NCI-H774 (cell line): ENCODE measurements at places on chromosomes 11 and 22.

GRCh38 chr11:13143486-13144297 lies 133.9 kb upstream of the BMAL1 start:
- no peak for DNase-seq

DNA sequence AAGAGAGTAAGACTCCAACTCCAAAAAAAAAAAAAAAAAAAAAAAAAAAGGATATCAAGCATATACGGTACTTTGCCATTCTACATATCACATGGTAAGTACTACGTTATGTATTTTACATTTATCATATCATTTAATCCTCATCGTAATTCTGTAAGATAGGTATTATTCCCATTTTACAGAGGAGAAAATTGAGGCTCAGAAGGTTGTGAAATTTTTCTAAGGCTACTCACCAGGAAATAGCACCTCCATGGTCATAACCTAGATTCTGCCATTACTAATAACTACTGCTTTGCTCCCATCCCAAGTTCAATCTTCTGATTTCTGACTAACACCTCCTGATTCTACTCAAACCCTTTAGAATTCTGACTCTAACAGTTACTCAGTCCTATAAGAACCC lies 138.0 kb downstream of the FCHSD2 start:
- no peak for DNase-seq

- no peak for DNase-seq
Measured at GRCh38 chr11:110812086-110812733, 100.0 kb upstream of the ARHGAP20 start.

- no peak for DNase-seq
Measured at GRCh38 chr22:47534804-47535410, 772.5 kb downstream of the TBC1D22A start.

- no peak for DNase-seq
Measured at GRCh38 chr11:47848700-47849155, 578 bp upstream of the NUP160 start.

GRCh38 chr22:28013611-28014010 lies 94.6 kb upstream of the PITPNB start:
- no peak for DNase-seq

- DNase-seq: no peak
Measured at GRCh38 chr11:1224111-1224490, 1.2 kb downstream of the MUC5B start.

DNA sequence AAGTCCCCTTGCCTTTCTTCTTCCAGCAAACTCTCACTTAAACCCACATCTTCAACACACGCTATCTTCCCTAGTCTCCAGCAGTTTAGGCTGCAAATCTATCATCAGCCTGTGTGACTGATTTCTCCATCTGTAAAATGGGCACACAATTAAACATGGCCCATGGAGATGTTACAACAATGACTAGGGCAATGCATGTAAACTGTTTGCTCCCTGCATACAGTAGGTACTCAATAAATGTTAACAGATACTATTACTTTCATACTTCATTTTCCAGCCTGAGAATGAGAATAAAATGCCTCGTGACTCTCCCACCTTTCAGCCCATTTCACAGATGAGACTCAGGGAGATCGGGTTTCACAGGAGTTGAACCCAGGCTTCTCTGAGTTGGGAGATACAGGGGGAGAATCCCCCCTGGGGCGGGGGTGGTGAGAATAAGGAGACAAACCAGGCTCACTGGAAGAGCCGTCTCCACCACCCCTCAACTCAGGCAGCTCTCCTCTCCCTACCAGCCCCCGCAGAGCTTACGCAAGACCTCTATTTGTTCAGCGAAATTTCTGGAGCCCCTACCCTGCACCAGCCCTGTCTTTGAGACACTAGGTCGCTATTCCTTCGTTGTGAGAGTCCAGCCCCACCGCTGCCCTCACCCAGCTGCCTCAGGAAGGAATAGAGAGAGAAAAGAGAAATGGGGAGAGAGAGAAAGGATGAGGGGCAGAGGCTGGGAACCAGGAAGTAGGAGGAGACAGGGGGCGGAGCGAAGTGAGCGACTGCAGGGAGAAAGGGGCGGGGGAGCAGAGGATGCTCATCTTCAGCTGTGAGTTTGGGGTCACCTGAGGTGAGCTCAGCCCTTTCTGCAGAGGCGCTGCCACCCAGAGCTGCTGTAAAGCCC lies 42.1 kb upstream of the KLHL35 start:
- DNase-seq: no peak

DNA sequence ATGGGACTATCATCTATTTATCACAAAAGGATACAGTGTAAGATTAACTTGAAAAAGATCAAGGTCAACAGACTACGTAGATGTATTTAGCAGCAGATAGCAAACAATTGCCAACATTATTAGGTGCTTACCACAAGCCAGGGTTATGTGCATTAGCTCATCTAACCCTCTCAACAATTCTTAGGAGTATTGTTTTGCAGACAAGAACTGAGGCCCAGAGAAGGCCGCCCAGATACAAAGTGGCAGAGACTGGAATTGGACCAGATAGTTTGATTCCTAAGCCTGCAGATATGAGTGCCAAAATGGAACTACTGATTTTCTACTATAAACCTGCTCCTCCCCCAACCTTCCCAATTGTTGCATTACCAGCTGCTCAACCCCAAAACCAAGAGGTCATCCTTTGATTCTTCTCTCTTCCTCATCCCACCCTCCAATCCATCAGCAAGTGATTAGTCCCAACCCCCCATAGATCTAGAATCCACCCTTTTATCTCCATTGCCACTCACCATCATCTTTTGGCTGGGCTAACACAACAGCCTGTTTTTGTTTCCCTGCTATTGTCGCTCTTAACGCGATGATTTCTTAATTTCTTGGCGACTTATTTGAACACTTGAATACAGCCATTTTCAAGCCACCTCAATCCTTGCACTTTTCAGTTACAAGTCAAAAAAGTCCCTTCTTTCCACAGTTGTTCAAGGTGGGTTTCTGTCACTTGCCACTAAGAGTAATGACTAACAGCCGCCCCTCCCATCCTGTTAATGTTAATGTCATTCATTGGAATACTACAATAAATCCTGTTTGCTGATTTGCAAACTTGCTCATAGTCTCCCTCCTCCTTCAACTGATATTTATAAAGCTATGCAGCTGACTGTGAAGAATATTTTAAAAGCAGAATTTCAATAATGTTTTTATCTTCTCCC lies 2.7 kb downstream of the TMEM123 start:
- no peak for DNase-seq

DNA sequence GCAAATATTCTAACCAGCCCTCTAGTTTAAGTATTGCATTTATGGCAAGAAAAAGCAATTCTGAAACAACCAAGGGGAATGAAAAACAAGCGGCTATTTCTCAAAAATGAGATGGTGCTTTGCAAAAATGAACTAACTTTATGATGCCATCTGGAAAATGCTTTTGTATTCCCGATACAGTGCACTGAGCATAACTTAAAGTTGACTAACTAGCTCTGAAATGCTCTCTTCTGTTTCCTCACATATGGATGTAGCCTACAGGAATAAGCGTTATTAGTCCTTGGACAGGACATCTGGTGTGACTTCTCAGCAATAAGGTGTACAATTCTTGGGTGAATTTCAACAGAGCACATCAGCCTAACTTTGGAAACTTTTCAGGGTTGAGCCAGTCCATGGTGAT lies 228.2 kb upstream of the DDI1 start:
- DNase-seq: no peak

DNA sequence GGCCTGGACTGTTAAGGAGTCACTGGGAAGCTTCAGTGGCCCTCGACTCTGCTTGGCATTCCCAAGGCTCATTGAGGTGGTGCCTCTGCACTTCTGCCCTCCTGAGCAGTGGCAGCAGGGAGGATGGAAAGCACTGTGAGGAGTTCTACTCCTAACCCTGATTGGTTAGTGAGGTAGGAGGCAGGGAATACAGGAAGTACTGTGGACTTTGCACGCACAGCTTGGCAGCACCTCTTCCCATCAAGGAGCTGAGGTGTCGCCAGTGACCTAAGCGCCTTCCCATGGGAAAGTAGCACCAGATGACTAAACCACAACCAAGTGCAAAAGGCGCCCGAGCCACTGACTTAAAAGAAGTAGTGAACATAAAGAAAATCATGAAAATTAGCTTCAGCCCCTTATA lies 152.5 kb upstream of the CADM1 start:
- no peak for DNase-seq

DNA sequence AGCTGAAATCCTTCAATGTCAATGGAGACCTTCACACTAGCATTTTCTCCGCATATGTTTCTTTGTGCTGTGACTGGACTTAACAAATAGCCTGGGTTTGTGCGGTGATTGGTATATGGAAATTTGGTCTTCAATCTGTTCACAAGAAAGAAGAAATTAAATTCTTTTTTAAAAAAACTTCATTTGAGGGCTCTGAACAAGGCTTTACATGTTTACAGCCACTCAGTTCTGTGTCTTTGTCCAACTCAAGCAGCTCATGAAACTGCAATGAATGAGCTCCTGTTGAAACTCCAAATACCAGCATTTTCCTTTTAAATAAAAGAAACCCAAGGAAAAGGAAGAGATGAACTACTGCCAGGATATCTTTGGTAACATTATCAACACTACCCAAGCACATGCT lies 57.3 kb downstream of the PIK3C2A start:
- DNase-seq: no peak

GRCh38 chr22:19590696-19591095 lies 66.5 kb upstream of the CLDN5 start:
- DNase-seq: no peak

DNA sequence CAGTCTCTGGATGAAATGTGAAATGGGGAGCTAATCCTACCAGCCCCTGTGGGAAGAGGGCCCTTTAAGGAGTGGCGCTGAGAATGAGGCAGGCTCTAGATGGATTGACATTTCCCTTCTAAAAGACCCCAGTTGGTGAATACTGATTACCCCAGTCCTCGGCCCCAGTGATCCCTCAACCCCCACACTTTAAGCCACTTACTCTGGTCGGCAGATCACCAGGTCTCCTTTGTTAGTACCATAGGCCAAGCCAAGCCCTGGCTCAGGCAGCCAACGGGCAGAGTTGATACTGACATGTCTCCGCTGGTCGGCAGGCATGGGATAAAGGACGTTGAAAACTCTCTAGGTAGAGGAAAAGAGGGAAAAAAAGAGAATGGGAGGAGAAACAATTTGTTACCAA lies 26.1 kb upstream of the CHRM4 start:
- no peak for DNase-seq

- no peak for DNase-seq
Measured at GRCh38 chr11:126418887-126419286, 63.4 kb downstream of the ST3GAL4 start.

DNA sequence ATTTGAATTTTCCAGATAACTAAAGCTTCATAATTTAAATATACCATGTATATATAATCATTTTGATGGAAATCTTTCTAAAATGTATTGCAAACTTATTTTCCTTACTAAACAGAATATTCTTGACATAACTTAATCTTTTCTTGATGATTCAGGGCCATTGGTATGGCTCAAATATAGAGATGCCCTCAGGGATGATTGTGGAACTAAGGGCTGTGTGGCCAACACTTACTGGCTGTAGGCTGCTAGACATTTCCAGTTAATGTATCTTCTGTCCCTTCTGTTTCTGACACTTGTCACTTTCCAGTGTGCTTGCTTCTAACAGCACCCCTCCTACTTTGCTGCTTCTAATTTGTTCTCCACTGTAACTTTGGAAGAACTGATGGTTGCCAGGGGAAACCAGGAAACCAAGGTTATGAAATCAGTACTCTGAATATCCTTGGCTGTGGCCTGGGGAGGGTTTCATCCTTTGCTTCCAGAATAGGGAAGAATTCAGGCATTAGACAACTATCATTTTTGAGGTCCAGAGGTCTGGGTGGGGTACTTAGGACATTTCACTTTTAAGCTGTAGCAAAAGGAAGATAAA lies 697.2 kb downstream of the ETS1 start:
- DNase-seq: no peak

GRCh38 chr11:85109141-85109540 lies 518.0 kb downstream of the DLG2 start:
- DNase-seq: no peak

- DNase-seq: no peak
Measured at GRCh38 chr22:38868286-38868721, 3.7 kb downstream of the CBX6 start.

DNA sequence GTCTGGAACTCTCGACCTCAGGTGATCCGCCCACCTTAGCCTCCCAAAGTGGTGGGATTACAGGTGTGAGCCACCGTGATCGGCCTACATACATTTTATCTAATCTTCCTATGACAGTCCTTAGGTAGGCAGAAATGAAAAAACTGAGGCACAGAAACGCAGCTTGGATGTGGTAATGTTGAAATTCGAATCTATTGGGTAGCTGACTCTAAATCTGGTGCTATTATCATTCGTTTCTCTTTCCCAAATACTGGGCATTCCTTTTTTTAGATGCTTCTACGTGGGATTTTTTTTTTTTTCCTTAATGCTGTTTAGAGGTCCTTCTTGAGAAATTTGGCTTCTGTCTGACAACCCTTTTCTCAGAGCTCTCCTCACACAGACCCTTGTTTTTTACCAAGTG lies 41.5 kb downstream of the FCHSD2 start:
- no peak for DNase-seq

- DNase-seq: no peak
Measured at GRCh38 chr11:29578806-29579205, 438.0 kb downstream of the KCNA4 start.

DNA sequence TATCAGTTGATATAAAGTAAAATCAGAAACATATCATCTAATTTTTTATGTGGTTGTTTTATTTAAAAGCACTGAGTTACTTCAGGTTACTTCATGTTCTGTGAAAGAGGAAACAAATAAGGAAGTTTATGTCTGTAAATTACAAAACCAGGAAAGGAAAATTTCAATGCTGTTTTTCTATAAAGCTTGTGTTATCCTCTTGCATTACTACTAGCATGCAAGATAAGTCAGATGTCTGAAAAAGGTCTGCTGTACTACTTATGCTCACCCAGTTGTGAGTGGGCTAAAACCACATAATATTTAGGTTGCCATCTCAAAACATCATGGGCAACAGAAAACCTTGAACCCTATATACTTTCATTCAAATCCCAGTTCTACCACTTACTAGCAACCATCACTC lies 121.5 kb downstream of the ATG16L2 start:
- no peak for DNase-seq

GRCh38 chr22:39896313-39896996 lies 2.9 kb upstream of the ENTHD1 start:
- no peak for DNase-seq
